Breast epithelium (tissue), 4 donors: ENCODE measurements at places on chromosomes 4 and X. TPM values are rescaled to one million over a fixed set of nuclear protein-coding genes. Genes with fewer than 3 reads are reported as not detected.

- DNase-seq = no peak
Observed at GRCh38 chrX:119145241-119145653, 17.6 kb upstream of the KIAA1210 start.

DNA sequence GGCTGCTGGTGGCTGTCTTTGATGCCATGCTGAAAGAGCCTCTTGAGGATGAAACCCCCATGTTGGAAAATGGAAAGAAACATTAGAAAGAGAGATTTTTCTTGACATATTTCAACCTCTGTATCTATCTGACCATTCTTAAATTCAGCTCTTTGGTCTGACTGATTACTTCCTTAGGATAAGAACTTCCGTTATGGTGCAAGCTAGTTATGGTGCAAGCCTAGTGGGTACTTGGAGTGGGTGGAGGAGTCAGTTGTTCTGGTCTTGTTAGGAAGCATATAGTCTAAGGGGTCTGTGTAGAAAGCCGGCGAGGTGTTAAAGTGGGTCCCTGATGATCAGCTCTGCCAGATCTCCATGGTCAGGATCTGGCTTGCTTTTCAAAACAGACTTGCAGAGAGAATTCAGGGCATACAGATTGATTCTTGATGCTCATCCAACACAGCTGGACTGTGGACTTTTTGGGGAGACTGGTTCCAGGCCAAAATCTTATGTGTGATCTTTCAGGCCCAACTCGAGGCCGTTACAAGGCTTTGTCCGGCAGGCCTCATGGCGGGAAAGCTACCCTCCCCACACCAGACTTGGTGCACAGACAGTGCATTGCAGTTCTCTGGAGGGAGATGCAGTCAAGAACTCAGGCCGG lies 82.8 kb upstream of the BOD1L1 start:
- no peak for DNase-seq

- no peak for DNase-seq
Observed at GRCh38 chrX:34270434-34270833, 138.3 kb upstream of the FAM47A start.

STBD1 gene
- 24.0 TPM for total RNA-seq

- DNase-seq = no peak
Observed at GRCh38 chr4:40066651-40067050, 10.0 kb downstream of the N4BP2 start.

TBX22 gene
- not detected for total RNA-seq

DNA sequence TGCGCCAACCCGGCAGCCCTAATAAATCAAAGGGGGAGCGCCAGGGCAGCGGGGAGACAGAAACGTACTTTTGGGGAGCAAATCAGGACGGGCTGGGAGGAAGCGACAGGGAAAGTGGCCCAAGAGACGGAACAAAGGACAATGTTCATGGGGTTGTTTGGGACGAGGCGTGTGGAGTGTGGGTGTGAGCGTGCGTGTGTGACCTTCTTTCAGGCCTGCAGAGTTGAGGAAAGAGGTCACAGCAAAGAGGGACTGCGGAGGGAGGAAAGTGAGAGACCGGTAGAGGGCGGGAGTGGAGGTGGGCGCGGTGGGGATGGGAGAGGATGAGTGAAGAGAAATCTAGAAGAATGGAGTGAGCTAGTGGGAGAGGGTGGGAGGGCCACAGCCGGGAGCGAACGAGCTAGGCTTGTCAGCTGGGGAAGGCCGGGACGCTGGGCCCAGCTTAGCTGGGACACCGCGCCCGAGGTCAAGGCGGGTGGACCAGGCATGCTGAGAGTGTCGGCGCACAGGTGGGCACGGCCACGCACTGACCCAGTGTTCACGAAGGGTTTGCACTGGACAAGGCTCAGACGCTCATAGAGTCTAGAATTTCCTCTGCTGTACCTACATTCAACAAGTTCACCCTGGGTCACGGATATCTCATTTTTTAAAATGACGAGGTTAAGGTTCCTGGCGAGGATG lies 14.7 kb upstream of the PITX2 start:
- no peak for DNase-seq

GRCh38 chr4:162104459-162105124 lies 59.2 kb downstream of the FSTL5 start:
- no peak for DNase-seq

CXorf38 gene
- 23.9 TPM for total RNA-seq

GRCh38 chr4:138740816-138741745 lies 274.5 kb upstream of the NOCT start:
- no peak for DNase-seq

TLR1 gene
- 18.7 TPM for total RNA-seq

PDE5A gene
- total RNA-seq = 7.5 TPM

DNA sequence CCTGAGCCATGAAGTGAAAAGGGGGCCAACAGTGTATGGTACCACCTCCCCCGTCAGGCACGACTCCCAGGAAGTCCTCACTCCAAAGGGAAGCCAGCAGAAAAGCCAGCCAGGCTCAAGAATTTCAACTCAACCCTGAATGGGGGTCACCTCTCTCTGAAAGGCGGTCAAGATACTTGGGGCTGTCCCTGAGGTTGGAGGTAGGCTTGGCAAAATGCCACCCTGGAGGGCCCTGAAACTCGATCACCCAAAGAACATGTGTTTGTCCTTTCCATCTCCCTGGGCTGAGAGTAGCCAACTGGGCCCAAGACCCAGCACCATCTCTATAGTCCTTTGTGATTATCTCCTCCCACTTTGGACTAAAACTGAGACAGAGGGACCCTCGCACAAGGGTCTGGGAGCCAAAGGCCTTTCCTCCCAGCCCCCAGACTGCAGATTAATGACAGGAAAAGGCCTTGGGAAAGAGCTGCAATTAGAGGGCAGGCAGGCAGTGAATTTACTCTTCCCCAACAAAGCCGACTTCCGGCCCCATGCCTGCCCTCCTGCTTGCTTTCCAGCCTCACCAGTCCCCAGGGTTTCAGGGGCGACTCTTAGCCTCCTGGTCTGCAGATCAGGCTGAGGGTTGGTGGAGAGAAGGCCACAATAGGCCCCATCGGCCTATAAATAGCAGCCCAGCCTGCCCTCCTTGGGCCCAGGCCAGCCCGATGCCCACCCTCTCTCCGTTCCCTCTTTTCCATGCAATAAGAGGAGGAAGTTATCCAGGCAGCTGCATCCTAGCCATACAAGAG lies 5.6 kb downstream of the SASH3 start:
- no peak for DNase-seq

TEX13D gene
- not detected for total RNA-seq

GRCh38 chr4:79678472-79679202 lies 270.6 kb upstream of the GK2 start:
- no peak for DNase-seq

CTAG2 gene
- not detected for total RNA-seq

DNA sequence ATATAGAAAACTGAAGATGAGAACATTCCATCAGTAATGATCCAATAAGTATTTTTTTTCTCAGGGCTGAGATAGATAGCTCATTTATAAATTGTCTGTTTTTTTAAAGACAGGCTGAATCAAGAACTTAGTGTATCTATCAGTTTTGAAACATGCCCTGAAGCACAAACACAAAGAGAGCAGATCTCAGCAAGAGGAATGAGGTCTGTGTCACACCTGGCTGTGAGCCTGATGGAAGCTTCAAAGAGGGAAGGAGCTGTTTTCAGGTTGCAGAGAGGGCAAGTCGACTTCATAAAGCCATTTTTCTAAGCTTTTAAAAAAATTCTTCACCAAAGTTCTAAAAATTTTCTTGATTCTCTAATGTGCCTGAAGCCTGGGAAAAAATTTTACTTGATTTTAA lies 434.9 kb downstream of the PDGFC start:
- DNase-seq = no peak

DNA sequence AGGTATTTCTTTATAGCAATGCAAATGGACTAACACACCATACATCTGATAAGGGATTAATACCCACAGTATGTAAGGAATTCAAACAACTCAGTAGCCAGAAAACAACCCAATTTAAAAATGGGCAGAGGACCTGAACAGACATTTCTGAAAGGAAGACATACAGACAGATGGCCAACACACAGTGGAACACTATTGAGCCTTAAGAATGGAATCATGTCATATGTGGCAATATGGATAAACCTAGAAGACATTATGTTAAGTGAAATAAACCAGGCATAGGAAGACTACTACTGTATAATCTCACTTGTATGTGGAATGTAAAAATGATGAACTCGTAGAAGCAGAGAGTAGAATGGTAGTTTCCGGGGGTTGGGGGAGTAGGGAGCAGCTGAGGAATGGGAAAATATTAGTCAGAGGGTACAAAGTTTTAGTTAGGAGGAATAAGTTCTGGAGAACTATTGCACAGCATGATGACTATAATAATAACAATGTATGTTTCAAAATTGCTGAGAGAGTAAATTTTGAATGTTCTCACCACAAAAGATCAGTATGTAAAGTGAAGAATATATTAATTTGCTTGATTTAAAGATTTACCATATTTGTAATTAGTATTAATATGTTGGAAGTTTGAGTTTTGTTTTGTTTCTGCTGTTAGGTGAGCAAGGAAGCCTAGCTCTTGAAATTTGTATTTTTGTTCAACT lies 25.2 kb downstream of the WDR44 start:
- DNase-seq = no peak

MRFAP1L1 gene
- total RNA-seq = 70.1 TPM

DNA sequence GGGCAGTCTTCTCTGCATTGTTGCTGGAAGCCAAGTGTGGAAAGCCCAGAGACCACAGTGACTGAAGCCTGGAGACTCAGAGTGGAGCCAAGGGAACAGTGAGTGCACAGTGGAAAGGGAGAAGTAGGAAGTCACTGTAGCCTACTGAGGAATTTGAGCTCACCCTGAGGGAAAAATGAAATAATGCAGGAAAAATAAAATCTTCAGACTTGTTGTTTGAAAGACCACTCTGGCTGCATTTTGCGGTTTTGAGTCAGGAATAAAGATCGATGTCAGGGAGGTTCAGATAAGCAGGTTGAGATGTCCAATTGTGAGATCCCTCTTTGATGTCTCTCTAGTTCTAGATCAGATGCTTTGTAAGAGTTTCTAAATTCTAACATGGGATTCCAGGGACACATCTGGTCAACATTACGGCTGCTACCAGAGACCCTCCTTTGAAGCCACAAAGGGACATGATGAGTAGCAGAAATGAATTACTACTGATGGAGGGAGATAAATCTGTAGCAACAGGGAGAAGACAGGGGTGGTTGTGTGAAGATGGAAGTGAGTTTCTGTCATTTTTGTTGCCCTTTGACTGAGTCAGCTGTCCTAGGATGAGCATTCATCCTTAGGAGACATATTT lies 8.4 kb downstream of the ADH4 start:
- DNase-seq = no peak

DNA sequence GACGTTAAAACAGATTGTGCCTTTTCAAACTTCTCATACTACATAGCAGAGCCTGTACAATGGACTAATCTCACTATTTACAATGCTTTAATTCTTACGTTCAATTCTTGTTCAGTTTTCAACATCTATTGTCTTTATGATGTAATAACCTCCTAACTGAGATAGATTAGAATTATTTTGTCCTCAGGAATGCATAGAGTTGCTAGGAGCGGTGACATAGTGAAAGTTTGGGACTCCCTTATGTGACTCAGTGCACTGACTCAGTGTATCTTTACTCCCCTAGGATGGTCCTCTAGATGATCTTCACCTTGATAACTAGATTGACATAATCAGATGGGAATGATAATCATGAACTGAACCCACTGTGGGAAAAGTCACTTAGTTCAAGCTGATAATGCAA lies 151.5 kb downstream of the VEGFC start:
- no peak for DNase-seq

DNA sequence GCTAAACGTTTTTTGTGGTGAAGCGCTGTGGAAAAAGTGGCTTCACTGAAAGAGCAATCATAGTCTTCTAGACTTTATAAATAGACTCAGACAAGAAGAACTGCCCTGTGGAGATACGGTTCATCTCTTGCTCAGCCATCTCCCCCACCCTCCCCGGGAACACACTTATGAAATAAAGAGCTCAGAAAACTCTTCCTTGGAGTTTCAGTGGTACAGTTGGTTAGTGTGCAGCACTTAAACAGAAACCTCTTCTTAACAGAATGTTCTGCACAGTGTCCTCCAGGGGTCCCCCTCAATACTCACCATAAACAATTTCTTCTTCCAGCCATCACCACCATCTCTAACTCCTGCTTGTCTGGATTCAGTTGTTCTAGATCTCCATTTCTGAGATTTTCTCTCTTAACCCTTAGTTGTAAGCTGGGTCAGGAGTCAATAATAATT lies 313.0 kb downstream of the ARHGAP10 start:
- DNase-seq = no peak

PDCL2 gene
- total RNA-seq = not detected

- DNase-seq = no peak
Observed at GRCh38 chr4:94960708-94961107, 203.0 kb downstream of the BMPR1B start.

GRCh38 chr4:4406455-4407298 lies 19.8 kb downstream of the NSG1 start:
- DNase-seq = no peak

DNA sequence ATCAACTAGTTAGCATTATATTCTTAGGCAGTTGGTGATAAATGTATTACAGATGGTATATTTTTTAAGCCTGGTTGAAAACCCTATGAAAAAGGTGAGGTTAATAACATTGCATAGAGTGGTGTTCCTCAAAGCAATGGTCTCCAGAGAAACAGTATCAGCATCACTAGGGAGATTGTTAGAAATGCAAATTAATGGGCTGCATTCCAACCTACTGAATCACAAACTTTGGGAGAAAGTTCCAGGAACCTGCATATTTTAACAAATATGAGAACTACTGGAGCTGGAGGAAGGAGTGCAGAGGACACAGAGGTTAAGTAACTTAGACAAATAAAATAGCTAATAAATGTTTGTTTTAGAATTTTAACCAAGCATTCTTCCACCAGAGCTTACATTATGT lies 166.9 kb upstream of the PCDH10 start:
- no peak for DNase-seq

TENM3 gene
- total RNA-seq = 4.6 TPM

DNA sequence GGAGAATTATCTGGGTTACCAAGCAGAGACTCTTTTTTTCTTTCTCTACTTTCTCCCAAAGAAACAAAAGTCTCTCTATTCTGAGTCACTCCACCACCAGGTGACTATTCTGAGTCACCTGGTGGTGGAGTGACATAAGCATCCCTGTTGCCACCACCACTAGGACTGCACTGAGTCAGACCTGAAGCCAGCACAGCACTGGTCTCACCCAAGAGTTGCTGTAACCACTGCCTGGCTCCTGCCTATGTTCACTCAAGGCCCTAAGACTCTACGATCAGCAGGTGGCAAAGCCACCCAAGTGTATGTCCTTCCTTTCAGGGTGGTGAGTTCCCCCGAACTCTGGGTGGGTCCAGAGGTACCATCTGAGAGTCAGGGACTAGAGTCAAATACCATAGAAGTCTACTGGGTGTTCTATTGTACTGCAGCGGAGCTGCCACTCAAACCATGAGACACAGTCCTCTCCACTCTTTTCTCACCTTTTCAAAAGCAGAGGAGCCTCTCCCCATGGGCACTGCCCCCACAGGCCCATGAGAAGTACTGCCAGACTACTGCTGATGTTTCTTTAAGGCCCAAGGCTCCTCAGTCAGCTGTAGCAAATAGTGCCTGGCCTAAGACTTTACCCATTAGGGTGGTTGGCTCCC lies 209.6 kb upstream of the IRS4 start:
- DNase-seq = no peak

DNA sequence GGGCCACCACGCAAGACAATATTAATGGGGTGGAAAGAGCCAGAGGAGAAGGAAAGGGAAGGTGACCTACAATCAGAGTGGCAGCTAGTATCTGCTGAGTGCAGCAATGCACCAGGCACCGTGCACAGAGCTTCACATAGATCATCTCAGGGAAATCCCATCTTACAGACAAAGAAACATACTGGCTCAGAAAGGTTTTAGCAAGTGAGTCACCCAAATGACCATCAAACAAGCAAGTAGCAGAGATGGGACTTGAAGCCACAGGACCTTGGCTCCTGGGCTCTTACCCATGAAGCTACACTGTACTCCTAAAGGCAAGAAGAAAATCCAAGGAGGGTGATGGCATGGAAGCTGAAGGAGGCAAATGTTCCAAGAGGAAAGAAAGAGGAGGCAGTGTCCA lies 6.8 kb downstream of the ANXA5 start:
- no peak for DNase-seq

HPGD gene
- 9.8 TPM for total RNA-seq
